ENCODE measurements at places on chromosomes 7 and 10. TPM values are rescaled to one million over a fixed set of nuclear protein-coding genes. Genes with fewer than 3 reads are reported as not detected.

LIPN gene
- total RNA-seq: not detected

RGS10 gene
- total RNA-seq: 52.0 TPM

PNLIPRP2 gene
- total RNA-seq: not detected

ZNF736 gene
- not detected for total RNA-seq

IFIT2 gene
- 2.8 TPM for total RNA-seq

NPSR1 gene
- total RNA-seq: not detected

SUN3 gene
- not detected for total RNA-seq

SPDYE6 gene
- total RNA-seq: not detected

SFRP5 gene
- 1.5 TPM for total RNA-seq

COPS6 gene
- 180 TPM for total RNA-seq
